Stimulated activated CD4-positive, alpha-beta T cell treated with anti-CD3 and anti-CD28 coated beads, Interleukin-15, amount 100 ng/mL, for 24 hours (primary cell): ENCODE measurements at places on chromosomes 4 and X.

DNA sequence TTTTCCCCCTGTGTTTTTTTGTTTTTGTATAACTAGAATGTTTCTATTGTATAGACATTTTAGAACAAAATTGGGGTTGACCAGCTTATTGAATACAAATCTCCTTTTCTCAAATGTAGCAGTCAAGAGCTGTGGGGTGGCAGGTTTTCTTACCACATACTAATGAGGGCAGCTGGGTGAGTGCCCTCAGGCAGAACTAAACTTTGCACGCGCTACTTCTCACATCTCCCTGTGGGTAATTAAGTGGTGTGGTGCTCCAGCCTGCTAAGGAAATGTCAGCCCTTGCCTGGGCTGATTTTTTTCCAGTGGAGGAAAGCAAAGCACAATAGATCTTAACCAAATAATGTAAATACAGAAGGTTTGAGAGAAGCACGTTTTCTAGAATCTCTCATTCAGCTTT, 717.6 kb upstream of the TENM3 start:
- DNase-seq = no peak

- no peak for DNase-seq
Measured at GRCh38 chr4:94332983-94333590, 9.5 kb downstream of the HPGDS start.

DNA sequence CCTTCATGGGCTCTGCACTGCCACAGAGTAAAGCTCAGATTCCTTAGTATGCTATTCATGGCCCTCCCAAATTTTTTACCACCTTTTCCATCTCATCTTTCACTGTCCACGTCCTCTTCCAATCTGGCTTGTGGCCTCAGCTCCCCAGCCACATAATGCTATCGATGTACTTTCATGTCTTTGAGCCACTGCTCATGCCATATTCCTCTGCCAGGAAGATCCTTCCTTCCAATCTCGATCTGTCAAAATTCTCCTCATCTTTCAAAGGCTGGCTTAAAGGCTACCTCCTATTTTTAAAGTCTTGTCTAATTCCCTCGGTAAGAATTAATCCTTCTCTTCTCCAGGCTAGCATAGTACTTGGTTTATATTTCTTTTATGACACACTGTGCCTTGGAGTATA, 233.3 kb upstream of the GPC4 start:
- no peak for DNase-seq

DNA sequence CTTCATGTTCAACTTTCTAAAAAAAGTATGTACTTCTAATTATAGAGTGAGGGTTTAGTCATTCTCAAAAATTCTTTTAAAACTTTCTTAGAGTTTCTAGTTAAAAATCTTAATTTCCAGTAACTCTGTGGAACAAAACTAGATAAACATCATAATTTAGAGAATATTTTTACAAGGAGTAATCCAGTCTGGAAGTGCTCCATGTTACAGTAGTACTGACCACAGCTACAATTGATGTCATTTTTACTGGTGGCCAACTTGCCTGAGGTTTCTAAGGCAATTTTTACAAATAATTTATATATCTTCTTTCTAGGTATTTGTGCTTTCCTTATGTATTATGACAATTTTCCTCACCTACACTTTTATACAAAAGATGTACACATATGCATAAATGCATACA, 490.4 kb downstream of the CENPC start:
- DNase-seq = no peak

DNA sequence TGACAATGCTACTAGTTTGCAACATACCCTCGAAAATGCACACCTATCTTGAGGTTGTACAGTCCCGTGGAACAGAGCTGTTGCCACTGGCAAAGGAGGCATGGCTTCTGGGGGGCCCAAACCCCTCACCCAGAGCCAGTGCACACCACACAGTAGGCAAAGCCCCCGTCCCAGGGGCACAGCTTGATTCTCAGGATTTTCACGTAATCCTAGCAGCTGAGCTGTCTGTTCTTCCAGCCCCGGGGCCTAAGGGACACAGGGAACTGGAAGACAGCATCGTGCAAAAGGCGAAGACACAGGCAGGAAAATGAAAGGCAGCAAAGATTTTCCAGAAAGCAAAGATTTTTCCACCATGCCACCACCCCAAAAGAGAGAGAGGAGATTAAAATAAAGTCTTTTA, 77.2 kb downstream of the JAKMIP1 start:
- no peak for DNase-seq

DNA sequence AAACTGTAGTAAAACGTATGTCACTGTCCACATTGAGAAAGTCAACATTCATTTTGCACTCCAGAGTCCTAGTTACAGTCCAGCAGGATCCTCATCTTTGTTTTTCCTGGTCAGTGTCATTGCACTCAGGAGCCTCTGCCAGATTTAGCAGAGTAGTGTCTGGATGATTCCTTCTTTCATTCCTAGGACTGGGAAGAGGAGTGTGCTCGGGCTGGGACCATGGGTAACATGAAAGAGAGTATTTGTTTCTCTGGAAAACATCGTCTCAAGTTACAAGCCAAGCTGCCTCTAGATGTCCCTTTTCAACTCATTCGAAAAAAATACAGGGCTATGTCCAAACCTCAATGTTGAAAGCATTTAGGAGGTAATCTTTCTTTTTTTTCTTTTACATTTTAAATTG, 69.9 kb upstream of the TNIP3 start:
- DNase-seq = no peak

DNA sequence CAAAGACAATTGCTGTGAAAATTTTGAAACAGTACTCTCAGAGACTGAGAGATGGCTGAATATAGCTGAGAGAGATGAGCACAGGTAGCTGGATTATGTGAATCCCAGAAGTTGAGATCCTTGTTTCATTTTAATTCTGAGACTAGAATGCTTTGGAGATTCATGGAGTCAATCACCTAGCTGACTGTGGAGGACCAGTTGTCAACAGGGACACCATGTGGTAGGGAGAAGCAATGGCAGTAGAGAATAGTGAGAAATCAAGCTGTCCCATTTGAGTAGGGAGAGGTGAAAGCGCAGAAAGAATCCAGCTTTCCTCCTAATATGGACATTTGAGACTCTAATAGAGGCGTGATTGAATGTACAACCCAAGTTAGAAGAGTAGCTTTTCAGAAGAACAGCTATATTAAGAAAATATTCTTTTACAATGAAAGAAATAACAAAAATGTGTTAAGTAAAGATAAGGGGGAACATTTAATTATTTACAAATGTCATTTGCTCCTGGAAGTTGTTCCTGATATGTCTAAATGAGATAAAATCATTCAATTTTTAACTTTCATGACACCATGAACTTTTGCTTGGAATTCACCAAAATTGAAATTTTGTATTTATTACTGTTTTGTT, 30.3 kb upstream of the GLRB start:
- no peak for DNase-seq

- no peak for DNase-seq
Measured at GRCh38 chr4:40923316-40924095, 173.8 kb downstream of the NSUN7 start.

GRCh38 chr4:138199568-138200235, 42.4 kb downstream of the SLC7A11 start:
- DNase-seq = no peak

DNA sequence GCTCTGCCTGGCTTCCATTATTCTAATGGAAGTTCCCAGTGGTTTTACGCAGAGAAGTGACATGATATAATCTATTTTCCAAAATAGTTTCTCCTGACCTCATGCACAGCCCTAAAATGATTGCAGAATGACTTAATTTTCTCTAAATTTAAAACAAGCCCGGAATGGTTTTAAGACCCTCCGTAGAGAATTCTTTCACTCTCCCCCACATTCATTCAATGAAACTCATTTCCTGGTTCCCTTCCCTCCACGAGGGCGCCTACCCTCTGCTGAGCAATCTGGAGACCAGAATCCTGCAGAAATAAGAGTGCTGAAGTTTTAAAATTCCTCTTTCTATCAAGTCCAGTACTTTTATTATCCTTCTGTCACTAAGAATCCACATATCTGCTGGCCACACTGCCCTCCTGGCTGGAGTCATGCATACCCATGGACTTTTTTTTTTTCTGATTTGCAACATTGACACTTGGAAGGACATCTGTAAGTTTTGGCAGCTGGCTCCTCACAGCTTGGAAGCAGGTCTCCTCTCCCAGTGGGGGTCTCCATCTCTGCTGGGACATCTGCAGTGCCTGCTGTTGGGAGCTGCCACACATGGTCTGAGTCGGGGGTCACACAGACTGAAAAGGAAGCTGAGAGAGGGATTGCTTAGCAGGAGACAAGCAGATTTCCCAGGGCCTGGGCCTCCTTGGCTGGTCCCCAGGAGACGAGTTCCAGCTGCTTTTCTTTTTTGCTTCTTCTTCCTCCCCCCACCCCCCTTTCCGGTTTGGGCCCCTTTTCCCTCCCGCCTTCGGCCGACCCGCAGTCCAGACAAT, 86.1 kb downstream of the SOWAHB start:
- no peak for DNase-seq
